ENCODE measurements at places on chromosomes 13 and 19.

- no peak for DNase-seq
Observed at GRCh38 chr13:74886502-74886901, 595.5 kb downstream of the TBC1D4 start.

DNA sequence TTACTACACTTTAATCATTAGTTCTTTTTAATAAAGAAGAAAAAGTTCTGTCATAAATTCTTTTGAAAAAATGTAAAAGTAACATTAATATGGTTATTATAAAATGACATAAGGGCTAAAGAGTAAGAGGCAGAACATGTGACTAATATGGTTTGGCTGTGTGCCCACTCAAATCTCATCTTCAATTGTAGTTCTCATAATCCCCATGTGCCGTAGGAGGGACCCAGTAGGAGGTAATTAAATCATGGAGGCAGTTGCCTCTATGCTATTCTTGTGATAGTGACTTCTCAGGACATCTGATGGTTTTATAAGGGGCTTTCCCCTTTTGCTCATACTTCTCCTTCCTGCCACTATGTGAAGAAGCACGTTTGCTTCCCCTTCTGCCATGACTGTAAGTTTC is 104.5 kb downstream of the UGGT2 start:
- DNase-seq, result no peak

DNA sequence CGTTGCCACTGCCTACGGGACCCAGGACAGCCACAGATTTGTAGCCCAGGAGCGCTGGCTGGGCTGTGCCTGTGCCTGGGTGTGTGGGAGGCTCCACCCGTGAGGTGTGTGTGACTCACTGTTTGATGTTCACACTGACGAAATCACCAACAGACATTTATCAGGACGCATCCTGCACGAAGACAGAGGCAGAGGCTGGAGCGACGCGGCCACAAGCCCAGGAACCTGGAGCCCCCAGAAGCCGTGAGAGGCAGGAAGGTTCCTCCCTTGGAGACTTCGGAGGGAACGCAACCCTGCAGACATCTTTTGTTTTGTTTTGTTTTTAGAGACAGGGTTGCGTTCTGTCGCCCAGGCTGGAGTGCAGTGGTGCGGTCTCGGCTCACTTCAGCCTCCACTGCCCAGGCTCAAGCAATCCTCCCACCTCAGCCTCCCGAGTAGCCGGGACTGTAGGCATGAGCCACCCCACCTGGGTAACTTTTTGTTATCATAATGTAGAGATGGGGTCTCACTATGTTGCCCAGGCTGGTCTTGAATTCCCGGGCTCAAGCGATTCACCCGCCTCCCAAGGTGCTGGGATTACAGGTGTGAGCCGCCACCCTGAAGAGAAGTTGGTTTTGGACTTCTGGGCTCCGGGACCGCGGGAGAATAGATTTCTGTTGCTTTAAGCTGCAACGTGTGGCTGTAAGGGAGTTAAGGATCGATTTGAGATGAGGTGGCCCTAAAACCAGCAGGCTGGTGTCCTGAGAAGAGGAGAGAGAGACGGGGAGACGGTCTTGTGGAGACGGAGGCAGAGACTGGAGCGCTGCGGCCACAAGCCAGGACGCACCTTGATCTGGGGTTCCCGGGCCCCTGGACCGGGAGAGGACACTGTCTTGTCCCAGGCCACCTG is 24.9 kb upstream of the WDR18 start:
- no peak for DNase-seq

GRCh38 chr19:916645-917322 is 349 bp upstream of the KISS1R start:
- DNase-seq, result no peak

DNA sequence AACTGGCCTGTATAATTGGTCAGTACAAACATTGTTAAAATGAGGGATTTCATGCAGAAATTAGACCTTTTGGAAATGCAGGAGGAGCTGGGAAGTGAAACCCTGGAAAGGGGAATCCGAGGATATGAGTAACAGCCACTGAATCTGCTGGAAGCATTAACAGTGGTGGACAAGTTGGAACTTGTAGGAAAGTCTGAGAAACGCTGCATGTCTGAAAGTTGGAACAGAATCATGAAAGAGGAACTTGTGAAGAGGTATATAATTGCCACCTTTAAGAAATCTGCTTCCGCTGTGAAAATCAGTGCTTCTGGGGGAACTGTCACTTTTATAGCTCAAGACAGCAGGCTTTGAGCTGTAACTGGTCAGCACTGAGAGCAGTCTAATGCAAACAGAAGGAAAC is 716.5 kb upstream of the PRR20A start:
- no peak for DNase-seq

DNA sequence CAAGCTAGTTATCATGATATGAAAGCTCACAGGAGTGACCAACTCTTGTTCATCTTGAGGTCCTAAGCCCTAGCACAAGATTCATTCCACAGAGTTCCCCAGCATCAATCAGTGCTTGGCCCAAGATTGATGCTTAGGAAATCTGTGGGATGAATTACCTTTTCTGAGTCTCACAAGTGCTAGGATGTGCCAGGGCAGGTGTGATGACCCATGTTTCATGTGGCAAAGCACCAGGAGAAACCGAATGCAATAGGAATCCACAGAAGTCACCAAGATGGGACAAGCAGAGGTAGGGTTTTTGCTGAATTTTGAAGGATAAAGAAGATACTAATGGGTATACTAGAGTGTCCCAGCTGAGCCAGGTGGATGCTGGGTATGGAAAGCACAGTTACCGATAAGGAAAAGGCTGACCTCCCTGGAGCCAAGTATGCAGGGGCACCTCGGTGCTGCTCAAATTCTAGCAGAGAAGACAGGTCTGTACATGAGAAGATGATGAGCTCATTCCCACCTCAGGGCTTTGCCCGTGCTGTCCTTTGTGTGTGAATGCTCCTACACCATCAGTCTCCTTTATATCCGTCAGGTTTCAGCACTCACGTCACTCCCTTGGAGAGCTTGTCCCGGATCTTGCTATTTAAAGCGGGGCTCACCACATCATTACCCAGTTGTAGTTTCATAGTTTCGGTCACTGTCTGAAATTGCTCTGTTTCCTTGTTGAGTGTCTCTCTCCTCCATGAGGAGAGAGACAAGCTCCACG is 168.9 kb upstream of the TSC22D1 start:
- DNase-seq, result no peak

DNA sequence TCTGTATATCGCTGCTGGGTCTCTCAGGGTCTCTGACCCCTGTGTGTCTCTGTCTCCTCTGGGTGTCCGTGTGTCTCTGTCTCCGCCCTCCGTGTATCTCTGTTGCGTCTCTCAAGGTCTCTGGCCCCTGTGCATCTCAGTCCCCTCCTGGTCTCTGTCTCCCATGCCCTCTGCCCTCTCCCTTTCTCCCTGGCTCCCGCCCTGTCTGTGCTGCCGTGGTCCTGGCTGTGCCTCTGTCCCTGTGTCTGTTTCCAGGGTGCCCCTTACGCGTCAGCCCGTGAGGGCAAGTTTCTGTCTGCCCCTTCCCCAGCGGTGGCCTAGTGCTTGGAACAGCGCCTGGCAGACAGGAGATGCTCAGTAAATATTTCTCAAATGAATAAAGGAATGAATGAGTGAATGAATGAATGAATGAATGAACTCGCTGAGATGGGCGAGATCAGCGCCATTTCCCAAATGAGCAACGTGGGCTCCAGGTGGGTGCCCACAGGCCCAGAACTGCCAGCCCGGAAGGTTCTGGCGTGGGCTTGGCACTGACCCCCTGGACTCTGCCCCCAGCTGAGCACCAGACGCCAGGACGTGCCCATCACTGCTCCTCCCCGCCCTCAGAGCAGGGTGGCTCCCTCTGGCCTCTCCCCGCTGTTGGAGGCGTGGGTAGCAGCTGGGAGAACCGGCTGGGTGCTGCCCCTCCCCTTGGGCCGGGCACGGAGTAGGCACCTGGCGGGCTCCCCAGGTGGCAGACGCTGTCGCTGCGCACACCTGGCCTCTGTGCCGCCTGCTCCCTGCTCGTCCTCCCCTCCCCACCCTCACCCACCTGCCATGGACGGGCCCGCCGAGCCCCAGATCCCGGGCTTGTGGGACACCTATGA is at the start of gene SULT2B1:
TSS of gene SULT2B1 (plus strand) at position 736 of the 866 bp plus-strand sequence. CDS start at position 817, 81 bp downstream.
- no peak for DNase-seq

- no peak for DNase-seq
Observed at GRCh38 chr19:4322942-4323665, 15.5 kb downstream of the STAP2 start.

- DNase-seq, result no peak
Observed at GRCh38 chr19:45419895-45420294, 3.8 kb downstream of the ERCC1 start.

GRCh38 chr19:10286803-10287737 is at the start of gene ICAM4:
ICAM4 (plus strand) TSS chr19:10286955; CDS start chr19:10287013, 58 bp downstream.
- no peak for DNase-seq

DNA sequence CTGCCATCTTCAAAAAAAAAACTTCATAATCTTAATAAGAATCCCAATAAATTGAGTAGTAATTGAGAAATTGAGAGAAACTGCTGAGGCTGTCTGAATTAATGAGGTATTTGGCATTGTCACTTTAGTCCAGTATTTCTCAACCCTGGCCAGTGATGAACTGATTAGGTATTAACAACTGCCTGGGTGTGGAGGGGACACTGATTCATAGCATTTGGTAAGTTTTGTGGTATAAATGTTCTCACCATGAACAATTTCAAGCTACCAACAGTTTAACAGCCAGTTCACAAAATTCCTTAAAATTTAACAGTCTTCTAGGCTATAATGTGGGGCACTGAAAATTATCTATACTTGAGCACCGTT is 18.3 kb downstream of the GPC6 start:
- DNase-seq, result no peak

DNA sequence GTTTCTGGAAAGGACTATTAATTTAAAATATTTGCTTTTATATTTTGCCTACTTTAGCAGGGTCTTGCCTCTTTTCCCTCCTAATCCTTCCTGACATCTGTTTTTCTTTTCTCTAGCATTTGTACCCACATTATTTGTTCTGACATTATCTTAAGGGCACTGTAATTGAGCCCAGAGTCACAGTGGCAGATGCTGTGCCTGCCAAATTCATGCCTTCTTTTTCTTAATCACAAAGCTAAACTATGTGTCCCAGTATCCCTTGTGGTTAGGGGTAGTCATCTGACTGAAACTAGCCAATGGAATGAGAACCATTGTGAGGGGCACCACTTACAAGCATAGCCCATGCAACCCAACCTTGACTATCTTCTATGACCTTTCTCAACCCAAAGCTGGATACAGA is 562.9 kb downstream of the MYO16 start:
- DNase-seq, result no peak

DNA sequence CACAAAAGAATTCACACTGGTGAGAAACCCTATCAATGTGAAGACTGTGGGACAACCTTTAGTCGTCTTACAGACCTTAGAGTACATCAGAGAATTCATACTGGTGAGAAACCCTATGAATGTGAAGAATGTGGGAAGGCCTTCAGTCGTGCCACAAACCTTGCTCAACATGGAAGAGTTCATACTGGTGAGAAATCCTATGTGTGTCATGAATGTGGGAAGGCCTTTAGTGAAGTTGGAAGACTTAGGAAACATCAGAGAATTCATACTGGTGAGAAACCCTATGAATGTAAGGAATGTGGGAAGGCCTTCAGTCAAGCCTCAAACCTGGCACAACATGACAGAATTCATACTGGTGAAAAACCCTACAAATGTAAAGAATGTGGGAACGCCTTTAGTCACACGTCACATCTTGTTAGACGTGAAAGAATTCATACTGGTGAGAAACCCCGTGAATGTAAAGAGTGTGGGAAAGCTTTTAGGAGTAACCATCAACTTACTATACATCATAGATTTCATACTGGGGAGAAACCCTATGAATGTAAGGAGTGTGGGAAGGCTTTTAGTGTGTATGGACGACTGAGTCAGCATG is 24.0 kb upstream of the ZNF573 start:
- DNase-seq, result no peak

DNA sequence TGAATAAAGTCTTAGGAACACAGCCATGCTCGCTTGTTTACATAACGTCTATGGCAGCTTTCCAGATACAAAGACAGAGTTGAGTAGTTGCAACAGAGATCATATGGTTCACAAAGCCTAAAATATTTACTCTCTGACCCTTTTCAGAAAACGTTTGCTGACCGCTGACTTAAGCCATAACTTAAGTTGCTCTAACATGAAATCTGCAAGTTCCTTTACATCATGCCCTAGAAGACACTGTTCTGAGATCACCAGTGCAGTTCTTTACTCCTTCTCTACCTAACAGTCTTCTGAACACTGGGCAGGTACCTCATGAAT is 166.4 kb downstream of the DCLK1 start:
- DNase-seq, result no peak

Data from activated CD4-positive, CD25-positive, alpha-beta regulatory T cell treated with anti-CD3 and anti-CD28 coated beads, Interleukin-2, amount 50 U/mL, for 16 hours (primary cell).